ENCODE measurements at places on chromosomes 6 and 20. TPM values are rescaled to one million over a fixed set of nuclear protein-coding genes. Genes with fewer than 3 reads are reported as not detected.

ULBP2 gene
- total RNA-seq = 0.43 TPM

GABRR1 gene
- total RNA-seq = not detected

SASH1 gene
- 0.04 TPM for total RNA-seq

PTPRK gene
- 13.4 TPM for total RNA-seq

GABBR1 gene
- total RNA-seq = 7.6 TPM

SLC16A10 gene
- 12.0 TPM for total RNA-seq

PAK5 gene
- not detected for total RNA-seq

TMEM244 gene
- not detected for total RNA-seq

STMND1 gene
- not detected for total RNA-seq

DYNLRB1 gene
- total RNA-seq = 76.9 TPM

MCHR2 gene
- not detected for total RNA-seq

SMPDL3A gene
- not detected for total RNA-seq

NRSN1 gene
- total RNA-seq = not detected

FLRT3 gene
- total RNA-seq = not detected

INSM1 gene
- total RNA-seq = 0.19 TPM

DNA sequence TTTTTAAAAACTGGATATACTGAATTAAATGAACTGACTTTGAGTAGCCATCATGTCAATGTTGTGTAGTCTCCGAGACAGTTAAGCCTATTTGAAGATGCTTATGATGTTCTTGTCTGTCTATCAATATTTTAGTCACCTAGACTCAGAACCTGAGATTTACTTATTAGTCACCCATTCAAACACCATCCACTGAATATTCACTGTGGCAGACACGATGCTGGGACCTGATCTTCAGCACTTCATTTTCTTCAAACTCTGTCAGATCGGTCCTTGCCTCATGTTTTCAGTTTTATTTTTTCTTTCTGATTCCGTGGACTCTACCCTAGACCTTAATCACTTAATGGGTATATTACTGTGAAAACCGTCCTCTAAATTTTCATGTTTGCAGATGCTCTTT is 123.7 kb upstream of the MCHR2 start:
- no peak for DNase-seq
- H3K27me3 ChIP-seq = peaks cover 24% of the 10 kb centered on the region
- no peaks in the 10 kb centered on the region for H3K4me1 ChIP-seq
- no peak overlapping the region for H3K4me3 ChIP-seq

- H3K27ac ChIP-seq = peak overlapping the region; percentile 71
- H3K4me3 ChIP-seq = peak overlapping the region; percentile 67
- DNase-seq = peak; percentile 50
- no peaks in the 10 kb centered on the region for H3K36me3 ChIP-seq
- peaks cover 22% of the 10 kb centered on the region for H3K4me1 ChIP-seq
- no peaks in the 10 kb centered on the region for H3K27me3 ChIP-seq
Observed at GRCh38 chr6:33344701-33345697, 27.5 kb upstream of the ZBTB22 start.

- H3K4me3 ChIP-seq = no peak overlapping the region
- no peaks in the 10 kb centered on the region for H3K36me3 ChIP-seq
- peaks cover 2% of the 10 kb centered on the region for H3K4me1 ChIP-seq
- H3K27ac ChIP-seq = no peak overlapping the region
- DNase-seq = no peak
- H3K27me3 ChIP-seq = peaks cover 8% of the 10 kb centered on the region
Observed at GRCh38 chr20:19256906-19257595, 44.6 kb downstream of the SLC24A3 start.

- no peak overlapping the region for H3K27ac ChIP-seq
- no peaks in the 10 kb centered on the region for H3K36me3 ChIP-seq
- no peak overlapping the region for H3K4me3 ChIP-seq
- H3K4me1 ChIP-seq = no peaks in the 10 kb centered on the region
Observed at GRCh38 chr6:122645256-122645655, 35.1 kb downstream of the PKIB start.

- peaks cover 4% of the 10 kb centered on the region for H3K27me3 ChIP-seq
- no peaks in the 10 kb centered on the region for H3K4me1 ChIP-seq
- peaks cover 4% of the 10 kb centered on the region for H3K36me3 ChIP-seq
Observed at GRCh38 chr6:88566746-88567534, 396.5 kb downstream of the RNGTT start.

DNA sequence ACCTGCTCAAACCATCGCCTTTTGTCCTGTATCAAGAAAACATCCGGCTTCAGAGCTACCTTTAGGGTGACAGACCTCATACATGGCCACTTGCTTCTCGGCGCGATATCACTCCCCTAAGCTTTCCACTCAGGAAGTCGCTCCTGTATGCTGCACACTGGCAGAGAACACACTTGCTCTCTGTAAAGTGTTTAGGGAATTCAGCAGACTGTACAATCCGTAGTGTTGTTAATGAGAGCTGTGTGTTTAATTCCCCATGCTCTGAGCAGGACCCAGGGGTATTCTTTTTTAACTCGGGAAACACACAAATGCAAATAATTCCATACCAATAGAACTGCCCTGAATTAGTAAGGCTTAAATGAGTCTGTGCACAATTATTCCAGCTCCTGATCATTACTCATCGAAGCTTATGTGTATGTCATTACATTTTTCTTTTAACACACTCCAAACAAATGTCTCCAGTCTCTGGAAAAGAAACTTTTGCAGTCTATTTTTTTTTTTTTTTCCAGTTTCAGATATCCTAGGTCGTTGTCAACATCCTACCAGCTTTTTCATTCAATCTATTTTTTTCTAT is 338.7 kb upstream of the ARID1B start:
- H3K27ac ChIP-seq = no peak overlapping the region
- DNase-seq = no peak
- H3K27me3 ChIP-seq = peaks cover 3% of the 10 kb centered on the region
- peaks cover 1% of the 10 kb centered on the region for H3K36me3 ChIP-seq

DNA sequence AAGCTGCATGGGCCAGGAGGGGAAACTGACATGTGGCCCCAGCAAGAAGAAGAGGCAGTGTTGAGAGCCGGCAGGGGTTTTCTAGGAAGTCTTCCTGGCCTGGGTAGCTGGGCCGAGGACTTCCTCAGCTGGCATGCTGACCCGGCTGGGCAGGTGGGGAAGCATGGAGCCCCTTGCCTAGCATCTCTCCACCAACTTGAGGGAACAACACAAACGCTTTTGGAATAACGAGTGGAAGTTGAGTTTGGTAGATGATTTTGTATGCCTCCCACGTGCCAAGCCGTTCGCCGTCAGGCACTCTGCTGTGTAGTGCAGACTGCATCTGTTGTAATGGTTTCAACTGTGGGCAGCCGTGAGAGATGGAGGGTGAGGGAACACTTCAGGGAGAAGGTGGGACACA is 7.3 kb downstream of the TMEM181 start:
- no peaks in the 10 kb centered on the region for H3K27me3 ChIP-seq
- peaks cover 56% of the 10 kb centered on the region for H3K4me1 ChIP-seq

DNA sequence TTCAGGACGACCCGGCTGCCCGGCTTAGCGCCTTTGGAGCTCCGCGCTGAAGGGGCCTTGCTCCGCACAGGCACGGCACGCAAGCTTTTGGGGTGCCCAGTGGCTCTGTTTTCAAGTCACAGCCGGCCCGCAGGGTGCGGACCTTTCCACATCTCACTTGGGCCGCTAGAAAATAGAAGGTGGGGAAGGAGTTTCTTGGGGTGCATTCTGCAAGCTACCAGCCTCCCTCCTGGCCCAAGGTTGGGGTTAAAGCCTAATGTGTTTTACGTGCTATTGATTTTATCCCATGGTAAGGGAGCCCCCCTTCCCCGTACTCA is 561 bp downstream of the KAT14 start:
- no peaks in the 10 kb centered on the region for H3K27me3 ChIP-seq
- DNase-seq = no peak
- H3K4me1 ChIP-seq = peaks cover 23% of the 10 kb centered on the region
- peaks cover 17% of the 10 kb centered on the region for H3K36me3 ChIP-seq
- H3K27ac ChIP-seq = peak overlapping the region; percentile 87

DNA sequence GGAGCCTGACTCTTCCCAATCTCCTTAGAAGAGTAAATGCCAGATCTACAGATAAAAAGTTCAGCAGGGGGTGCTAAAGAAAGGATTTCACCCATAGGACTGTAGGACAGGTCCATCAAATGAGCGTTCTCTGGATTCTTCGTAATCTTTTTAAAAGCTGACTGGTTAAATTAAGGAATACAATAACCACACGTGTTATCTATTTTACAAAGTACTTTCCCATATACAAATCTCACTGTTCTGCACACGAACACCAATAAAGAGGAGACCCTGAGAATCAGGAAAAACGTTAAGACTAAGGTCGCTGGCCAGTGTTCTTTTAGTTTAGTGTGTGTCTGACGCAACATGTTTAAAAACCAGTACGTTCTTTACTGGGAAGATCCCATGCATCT is 542 bp downstream of the TUBE1 start:
- H3K4me3 ChIP-seq = no peak overlapping the region
- no peak overlapping the region for H3K27ac ChIP-seq
- peaks cover 8% of the 10 kb centered on the region for H3K4me1 ChIP-seq
- DNase-seq = no peak

- H3K4me1 ChIP-seq = peaks cover 26% of the 10 kb centered on the region
- no peak for DNase-seq
- H3K4me3 ChIP-seq = no peak overlapping the region
- peaks cover 86% of the 10 kb centered on the region for H3K27me3 ChIP-seq
Observed at GRCh38 chr6:105988812-105989577, 97.1 kb upstream of the PRDM1 start.

GRCh38 chr6:24882295-24882694 is 53.5 kb downstream of the RIPOR2 start:
- peaks cover 70% of the 10 kb centered on the region for H3K36me3 ChIP-seq
- H3K27me3 ChIP-seq = no peaks in the 10 kb centered on the region
- H3K27ac ChIP-seq = peak overlapping the region; percentile 90
- H3K4me1 ChIP-seq = peaks cover 74% of the 10 kb centered on the region
- DNase-seq = no peak

- no peak overlapping the region for H3K27ac ChIP-seq
- peaks cover 2% of the 10 kb centered on the region for H3K4me1 ChIP-seq
- H3K27me3 ChIP-seq = no peaks in the 10 kb centered on the region
- no peak overlapping the region for H3K4me3 ChIP-seq
- no peak for DNase-seq
- H3K36me3 ChIP-seq = peaks cover 9% of the 10 kb centered on the region
Observed at GRCh38 chr6:144624716-144625115, 339.6 kb downstream of the UTRN start.

DNA sequence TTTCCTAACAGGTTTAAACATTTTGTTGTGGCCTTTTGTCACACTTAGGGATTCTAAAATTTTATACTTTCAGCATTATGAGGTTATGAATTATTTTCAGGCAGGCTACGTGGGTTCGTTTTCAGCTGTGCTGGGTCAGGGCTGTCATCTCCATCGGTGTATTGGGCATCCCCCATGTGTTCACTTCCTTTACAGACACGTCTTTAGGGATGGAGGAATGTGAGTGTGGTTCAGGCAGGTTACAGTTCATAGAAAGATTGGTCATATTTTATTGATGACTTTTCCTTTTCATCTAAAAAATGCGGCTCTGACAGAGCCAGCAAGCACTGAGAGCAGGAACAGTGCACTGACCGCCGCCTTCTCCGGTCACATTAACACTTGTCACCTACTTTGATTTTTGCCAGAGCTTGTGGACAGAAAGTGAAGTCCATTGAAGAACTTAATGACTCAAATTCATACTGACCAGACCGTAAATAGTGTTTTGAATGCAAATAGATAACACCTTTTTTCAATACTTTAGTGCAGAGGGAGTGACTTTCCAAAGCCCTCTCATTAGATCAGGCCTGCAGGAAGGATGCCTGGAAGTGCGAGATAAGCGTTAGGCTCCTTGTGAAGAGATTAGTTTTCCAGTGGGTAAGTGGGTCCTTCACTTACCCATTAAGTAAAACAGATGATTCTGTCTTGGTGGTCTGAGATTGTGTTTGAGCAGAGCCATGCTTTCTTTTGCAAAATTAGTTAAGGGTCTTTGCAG is 113.1 kb downstream of the TIAM2 start:
- peaks cover 57% of the 10 kb centered on the region for H3K27me3 ChIP-seq
- DNase-seq = no peak
- no peak overlapping the region for H3K27ac ChIP-seq
- no peak overlapping the region for H3K4me3 ChIP-seq
- H3K4me1 ChIP-seq = peaks cover 13% of the 10 kb centered on the region
- H3K36me3 ChIP-seq = no peaks in the 10 kb centered on the region

All from activated naive CD8-positive, alpha-beta T cell treated with anti-CD3 and anti-CD28 coated beads for 36 hours (primary cell).